ENCODE measurements at places on chromosomes 5 and 9.

- no peak for DNase-seq
These were observed 16.5 kb downstream of the ADCY2 start for GRCh38 chr5:7412409-7412808.

- no peak for DNase-seq
These were observed 2.8 kb downstream of the LPCAT1 start for GRCh38 chr5:1520791-1521453.

DNA sequence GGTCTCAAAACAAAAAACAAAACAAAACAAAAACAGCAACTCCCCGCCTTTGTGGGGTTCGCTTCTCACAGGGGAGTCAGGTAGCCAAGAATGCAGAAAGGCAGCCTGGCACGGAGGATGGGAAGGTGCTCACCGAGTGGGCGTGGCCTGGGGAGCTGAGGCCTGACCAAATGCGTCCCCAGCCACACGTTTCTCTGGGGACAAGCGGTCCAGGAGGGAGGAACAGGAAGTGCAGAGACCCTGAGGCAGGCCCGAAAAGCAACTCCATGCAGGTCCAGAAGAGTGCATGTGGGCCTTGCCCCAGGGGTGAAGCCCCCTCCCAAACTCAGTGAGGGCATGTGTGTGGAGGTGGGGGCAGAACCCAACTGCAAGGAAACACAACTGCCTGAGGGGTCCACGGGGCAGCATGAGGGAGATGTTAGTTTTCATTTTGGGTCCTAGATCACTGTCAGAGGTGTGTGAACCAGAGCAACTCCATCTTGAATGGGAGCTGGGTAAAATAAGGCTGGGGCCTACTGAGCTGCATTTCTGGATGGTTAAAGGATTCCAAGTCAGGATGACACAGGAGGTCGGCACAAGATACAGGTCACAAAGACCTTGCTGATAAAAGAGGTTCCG lies 2.6 kb upstream of the UAP1L1 start:
- DNase-seq: no peak

GRCh38 chr5:111728941-111729340 lies 28.1 kb downstream of the NREP start:
- DNase-seq: no peak

- DNase-seq: no peak
These were observed 61.8 kb upstream of the TRPM3 start for GRCh38 chr9:71183251-71183650.

DNA sequence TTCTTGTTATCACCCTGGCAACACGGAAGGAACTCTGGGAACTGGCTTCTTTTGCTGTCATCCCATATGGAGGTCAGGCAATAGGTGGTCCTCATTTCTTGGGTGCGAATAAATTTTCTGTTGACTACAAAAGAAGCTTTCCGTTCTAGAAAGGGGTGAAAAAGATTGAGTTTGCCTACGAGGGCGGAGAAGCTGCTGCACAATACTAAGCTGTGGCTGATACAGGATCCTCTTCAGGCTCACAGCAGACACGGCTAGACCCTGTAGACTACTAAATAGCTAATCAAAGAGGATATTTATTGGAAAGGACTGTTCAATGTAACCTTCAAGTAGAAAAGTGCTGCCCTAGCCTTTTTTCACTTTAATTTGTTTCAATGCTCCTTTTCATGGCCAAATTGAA lies 58.1 kb downstream of the TJP2 start:
- no peak for DNase-seq

- DNase-seq: no peak
These were observed 62.2 kb upstream of the GNE start for GRCh38 chr9:36320466-36320865.

DNA sequence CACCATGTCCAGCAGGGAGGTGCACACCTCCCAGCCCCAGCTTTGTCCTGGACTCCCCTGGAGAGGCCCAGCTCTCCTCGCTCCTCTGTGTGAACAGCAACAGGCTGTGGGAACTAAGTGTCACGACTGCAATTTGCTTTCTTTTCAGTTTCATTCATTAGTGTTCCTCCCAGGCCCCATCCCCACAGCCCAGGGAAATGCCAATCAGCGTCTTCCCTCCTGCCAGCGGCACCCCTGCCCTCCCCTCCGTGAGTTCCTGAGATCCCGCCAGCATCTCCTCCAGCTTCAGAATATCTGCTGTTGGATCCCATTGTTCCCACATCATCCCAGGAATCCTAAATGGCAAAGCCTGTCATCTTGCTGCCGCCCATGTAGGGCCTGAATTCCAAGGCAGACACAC lies 13.1 kb upstream of the RPL26L1 start:
- DNase-seq: no peak

Data from stimulated activated CD8-positive, alpha-beta memory T cell treated with anti-CD3 and anti-CD28 coated beads, Interleukin-7, amount 100 ng/mL, for 4 hours (primary cell).